GM23248 (cell line): ENCODE measurements at places on chromosomes 16 and 17. TPM values are rescaled to one million over a fixed set of nuclear protein-coding genes. Genes with fewer than 3 reads are reported as not detected.

The ASGR1 gene
- polyA plus RNA-seq = 0.63 and 0.75 TPM in 2 replicates

The ZNF750 gene
- 0.11 TPM in 1 of 2 replicates, not detected in the other for polyA plus RNA-seq

The DNAI2 gene
- polyA plus RNA-seq = not detected in 2 replicates

The AGRP gene
- not detected in 2 replicates for polyA plus RNA-seq

The PGP gene
- 10.1 TPM in 2 replicates for polyA plus RNA-seq

The TEKT1 gene
- polyA plus RNA-seq = not detected in 2 replicates

The KRT33A gene
- not detected in 2 replicates for polyA plus RNA-seq

The SPNS3 gene
- not detected in 2 replicates for polyA plus RNA-seq

The HEXD gene
- 4.1 and 5.7 TPM in 2 replicates for polyA plus RNA-seq

- no peak for DNase-seq
These were observed 341.0 kb upstream of the EEF2KMT start for GRCh38 chr16:5438591-5438990.

DNA sequence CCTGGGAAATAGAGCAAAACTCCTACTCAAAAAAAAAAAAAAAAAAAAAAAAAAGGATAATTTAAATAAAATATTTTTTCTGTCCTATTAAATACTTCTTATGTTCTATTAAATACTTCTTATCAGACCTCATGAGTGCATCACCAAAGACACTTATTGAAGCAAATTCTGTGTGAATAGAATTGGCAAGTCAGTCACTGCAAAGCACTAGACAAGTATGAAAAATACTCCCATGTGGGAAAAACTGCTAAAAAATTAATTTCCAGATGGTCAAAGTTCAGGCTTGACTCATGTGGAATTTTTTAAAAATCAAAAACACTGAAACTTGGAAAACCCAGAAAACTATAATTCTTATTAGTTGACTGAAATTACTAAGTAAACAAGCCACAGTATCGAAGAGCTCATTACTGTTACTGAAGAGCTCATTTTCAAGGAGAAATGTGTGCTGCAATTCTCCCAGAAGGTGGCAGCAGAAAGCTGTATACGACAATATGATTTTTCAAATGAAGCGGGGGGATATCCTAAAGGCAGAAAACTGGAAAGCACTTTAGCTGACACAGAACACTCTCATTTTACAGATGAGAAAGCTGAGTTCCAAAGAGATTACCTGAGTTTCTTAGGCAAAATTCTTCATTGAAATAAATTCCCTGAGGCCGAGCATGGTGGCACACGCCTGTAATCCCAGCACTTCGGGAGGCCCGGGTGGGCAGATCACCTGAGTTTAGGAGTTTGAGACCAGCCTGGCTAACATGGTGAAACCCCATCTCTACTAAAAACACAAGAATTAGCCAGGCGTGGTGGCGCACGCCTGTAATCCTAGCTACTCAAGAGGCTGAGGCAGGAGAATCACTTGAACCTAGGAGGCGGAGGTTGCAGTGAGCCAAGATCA lies 15.9 kb upstream of the FBXO47 start:
- peak; percentile 81 for DNase-seq

- DNase-seq = peak; percentile 57
These were observed 5.7 kb upstream of the DHX8 start for GRCh38 chr17:43477832-43478634.

DNA sequence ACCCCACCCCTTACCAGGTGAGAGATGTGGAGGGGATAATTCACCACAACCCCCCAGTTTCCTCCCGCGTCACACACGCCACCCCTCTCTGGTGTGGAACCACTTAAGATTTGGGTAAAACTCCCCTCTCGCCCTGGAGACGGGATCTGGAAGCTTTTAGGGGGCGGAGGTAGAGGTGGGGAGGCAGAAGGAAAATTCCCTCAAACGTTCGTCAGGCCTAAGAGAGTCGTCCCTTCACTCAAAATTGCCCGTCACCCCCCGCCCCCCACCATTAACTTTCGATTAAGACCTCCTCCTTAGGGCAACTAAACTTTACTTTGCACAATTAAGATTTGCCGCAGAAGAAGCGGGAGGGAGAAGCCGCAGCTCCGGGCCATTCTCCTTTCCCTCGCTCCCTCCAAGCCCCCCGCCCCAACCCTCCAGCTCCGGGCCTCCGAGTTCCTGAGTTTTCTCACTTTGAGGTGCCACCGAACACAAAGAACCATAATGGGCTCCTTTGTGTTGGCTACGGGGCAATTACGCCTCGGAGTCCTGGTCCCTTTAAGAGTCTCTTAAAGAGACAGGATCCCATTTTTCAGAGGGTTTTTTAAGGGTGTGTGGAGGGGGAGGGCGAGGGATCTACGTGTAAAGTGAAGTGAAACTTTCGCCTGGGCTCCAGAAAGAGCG lies 985 bp upstream of the FZD2 start:
- DNase-seq = peak; percentile 58

DNA sequence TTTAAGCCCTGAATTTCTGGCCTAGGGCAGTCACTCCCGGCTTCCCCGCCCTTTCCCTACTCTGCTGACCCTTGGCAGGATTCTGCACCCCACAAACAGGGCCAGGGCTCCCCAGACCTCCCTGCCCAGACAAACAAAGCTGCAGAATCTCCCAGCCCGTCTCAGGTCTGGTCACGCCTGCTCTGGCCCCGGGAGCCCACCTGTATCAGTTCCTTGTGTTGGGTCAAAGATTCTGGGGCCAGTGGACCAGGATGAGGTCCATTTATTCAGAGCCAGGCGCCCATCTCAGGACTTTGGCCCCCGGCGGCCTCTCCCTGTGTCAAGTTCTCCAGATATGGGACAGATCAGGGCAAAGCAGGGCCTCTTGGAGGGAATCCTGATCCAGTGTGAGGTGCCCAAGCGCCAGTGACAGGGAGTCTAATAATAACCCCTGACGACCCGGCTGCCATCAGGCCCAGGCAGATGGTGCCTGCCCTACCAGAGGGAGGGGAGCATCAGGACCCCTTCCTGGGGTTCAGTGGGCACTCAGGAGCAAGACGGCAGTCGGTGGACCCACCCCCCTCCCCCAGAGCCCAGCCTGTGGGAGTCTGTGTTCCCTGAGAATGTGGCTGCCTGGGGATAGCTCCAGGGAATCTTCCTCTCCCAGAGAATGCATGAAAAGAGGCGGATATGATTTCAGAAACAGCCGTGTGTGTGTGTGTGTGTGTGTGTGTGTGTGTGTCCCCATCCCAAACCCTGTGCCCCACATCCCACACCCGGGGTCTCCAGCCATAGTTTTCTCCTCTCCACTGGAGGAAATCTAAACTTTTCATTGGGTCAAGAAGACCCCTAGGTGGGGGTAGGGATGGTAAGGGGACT lies 1.3 kb downstream of the TTYH2 start:
- DNase-seq = no peak

DNA sequence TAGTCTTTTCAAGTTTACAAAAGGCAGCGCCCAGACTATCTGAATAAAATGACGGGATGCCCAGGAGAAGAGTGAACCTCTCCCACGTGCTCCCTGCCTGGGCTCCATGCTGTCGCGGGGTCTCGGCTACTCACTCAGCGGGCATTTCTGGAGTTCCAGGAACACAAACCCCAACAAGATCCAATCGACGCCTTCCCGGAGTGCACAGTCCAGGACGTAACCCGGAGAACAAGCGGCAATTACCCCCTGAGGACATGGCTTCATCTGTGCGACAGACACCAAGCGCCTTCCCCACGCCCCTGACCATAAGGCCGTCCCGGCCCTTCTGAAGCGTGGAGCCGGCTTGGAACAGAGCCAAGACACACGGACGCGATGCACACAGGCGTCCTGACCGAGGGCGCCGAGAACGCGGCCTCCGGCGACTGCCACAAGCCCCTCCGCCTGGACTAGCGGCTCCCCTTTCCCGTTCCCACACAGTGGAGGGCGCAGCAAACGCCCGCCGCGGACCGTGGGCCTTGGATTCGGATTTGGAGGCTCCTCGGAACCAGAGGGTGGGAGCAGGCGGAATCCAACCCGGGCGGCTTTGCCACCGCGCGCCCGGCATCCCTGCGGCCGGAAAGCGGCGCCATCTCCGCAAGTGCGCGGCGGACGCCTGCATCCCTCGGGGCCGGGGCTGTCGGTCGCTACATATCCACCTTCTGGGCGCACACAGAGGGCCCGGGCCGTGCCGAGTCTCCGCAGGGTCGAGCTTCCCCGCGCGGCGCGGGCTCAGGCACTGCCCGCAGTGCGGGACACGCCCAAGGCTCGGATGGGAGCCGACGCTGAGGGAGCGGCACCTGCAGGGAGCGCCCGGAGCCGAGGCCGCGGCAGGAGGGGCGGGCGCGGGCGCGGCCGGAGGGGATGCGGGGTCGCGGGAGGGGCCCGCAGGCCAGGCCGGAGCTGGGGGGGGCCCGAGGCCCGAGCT lies 725 bp downstream of the ABCA3 start:
- peak; percentile 54 for DNase-seq

DNA sequence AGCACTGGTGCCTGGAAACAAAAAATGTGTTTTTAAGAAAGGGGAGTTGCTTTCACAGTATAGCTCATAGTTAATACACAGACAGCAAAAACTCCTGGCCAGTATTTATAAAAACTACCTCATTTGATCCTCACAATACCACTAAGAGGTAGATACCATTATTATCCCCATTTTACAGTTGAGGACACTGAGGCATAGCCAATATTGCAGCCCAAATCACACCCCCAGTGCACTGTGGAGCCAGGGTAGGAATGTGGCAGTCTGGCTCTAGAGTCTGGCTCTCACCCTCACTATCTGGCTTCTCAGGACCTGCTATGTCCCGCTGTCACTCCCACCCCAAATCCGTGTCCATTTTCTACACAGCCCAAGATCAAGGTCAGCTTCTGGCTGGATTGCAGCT lies 2.6 kb downstream of the ARHGAP23 start:
- no peak for DNase-seq

- no peak for DNase-seq
These were observed 8.7 kb upstream of the PRKCB start for GRCh38 chr16:23827057-23827456.

DNA sequence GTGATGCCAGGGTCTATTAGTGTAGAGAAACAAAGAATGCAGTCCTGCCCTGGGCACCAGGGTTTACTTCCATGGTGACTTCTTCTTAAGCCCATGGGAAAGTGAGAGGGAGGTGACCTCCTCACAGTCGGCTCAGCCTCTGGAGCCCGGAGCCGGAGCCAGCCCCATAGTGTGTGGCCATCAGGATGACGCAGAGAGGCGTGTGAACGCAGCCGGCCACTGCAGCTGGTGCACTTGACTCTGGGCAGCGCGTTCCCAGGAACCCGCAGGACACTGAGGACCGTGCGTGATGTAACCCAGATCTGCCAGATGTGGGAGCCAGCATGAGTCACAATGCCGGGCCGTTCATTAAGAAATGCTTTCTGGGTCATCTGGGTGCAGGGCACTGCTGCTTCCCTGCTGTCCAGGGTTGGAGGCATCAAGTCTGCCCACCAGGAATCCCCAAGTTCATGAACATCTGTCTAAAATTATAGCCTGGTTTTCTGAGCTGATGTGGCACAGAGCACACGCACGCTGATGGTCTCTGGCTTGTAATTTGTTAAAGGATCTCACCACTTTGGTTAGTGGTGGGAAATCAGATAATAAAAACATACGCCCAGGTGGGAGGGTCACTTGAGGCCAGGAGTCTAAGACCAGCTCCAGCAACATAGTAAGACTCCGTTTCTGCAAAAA lies 114.1 kb downstream of the PITPNC1 start:
- DNase-seq = peak; percentile 100

- no peak for DNase-seq
These were observed 16.5 kb downstream of the TBX2 start for GRCh38 chr17:61416211-61416539.

DNA sequence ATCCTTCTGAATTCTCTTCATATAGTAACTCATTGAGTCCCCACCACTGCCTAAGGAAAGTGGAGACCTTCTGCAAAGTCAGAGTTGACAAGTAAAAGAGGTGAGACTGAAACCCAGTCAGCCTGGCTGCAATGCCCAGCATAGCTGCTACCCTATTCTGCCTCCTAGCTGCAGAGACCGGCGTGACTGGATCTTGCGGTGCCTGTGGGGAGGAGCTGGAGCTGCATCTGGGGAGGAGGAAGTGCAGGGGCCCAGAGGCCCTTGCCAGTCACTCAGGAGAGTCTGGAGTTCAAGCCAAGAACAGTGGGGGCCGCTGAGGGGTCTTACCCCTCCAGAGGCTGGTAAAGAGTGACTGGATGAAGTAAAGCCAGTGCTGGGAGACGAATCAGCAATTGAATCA lies 35.0 kb upstream of the ZNF423 start:
- peak; percentile 15 for DNase-seq

DNA sequence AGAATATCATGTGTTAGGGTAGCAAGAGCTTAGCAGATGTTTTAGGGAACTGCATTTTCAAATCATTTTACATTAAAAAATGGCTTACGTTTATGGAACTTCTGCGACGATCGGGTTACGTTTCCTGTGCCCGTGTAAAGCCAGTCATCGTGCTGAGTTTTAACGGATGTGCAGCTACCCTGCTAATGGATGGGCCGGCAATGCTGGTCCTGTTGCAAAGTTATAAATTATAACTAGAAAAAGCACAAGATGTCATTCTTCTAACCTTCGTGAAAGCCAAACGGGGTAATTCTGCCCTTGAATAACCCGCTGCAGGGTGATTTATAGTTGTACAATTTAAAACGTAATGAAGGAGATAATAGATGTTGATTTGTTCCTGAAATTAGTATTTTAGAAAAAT lies 339.2 kb downstream of the WWOX start:
- DNase-seq = no peak

DNA sequence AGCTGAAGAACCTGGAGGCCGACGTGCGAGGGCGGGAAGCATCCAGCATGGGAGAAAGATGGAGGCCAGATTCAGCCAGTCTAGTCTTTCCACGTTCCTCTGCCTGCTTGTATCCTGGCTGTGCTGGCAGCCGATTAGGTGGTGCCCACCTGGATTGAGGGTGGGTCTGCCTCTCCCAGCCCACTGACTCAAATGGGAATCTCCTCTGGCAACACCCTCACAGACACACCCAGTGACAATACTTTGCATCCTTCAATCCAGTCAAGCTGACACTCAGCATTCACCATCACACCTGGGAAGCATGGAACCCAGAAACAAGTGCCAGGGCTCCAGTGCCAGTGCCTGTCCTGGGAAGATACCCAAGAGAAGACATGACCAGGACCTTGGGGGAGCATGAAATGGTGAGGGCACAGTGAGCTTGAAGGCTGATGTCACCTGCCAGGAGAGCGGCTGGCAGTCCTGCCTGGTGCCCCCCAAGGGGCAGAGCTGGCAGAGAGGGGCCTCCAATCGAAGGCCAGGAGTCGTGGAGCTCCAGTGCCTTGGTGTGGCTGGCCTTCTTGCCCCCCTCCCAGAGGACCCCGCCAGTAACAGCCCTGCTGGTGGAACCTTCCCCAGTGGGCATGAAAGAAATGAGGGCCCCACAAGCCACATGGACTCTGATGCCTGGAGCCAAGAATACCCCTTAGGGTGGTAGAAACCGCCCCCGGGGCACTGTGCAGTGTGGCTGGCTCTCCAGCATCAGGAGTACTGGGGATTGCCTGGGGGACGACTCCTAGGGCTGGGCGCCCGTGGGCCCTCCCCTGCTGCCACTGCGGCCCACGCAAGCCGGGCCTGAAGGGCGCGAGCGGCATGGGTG lies 643 bp upstream of the NPB start:
- DNase-seq = no peak

- DNase-seq = no peak
These were observed 7.5 kb upstream of the UMOD start for GRCh38 chr16:20359997-20360396.

GRCh38 chr16:78443542-78444364 lies 344.3 kb downstream of the WWOX start:
- peak; percentile 0 for DNase-seq
